ENCODE measurements at places on chromosomes 3 and 15. TPM values are rescaled to one million over a fixed set of nuclear protein-coding genes. Genes with fewer than 3 reads are reported as not detected.

The TAMM41 gene
- 9.5 TPM for total RNA-seq

The CD96 gene
- total RNA-seq, result not detected

The HERC2 gene
- total RNA-seq, result 38.3 TPM

The EPHA3 gene
- total RNA-seq, result 0.14 TPM

The SCN11A gene
- total RNA-seq, result under 0.01 TPM

The LRRIQ4 gene
- not detected for total RNA-seq

The ALDH1A2 gene
- 0.85 TPM for total RNA-seq

The NR1I2 gene
- under 0.01 TPM for total RNA-seq

The SLCO2A1 gene
- under 0.01 TPM for total RNA-seq

The IQCF5 gene
- total RNA-seq, result not detected

The CFAP100 gene
- not detected for total RNA-seq

The WDR72 gene
- 0.07 TPM for total RNA-seq

The SPTSSB gene
- 0.64 TPM for total RNA-seq

The FGF7 gene
- total RNA-seq, result 0.07 TPM

The NPAP1 gene
- total RNA-seq, result under 0.01 TPM

The C3orf33 gene
- total RNA-seq, result 1.9 TPM

The TRAT1 gene
- total RNA-seq, result not detected

The SETD5 gene
- total RNA-seq, result 57.8 TPM

The ZBTB20 gene
- total RNA-seq, result 7.1 TPM

The SNRPA1 gene
- 37.3 TPM for total RNA-seq

The DUOXA2 gene
- total RNA-seq, result not detected

The ACVR2B gene
- 7.5 TPM for total RNA-seq

The BNC1 gene
- 61.2 TPM for total RNA-seq

The ZNF106 gene
- 53.2 TPM for total RNA-seq

The RNF13 gene
- total RNA-seq, result 118 TPM

The EFCC1 gene
- not detected for total RNA-seq

The DPPA2 gene
- not detected for total RNA-seq

The USF3 gene
- 5.5 TPM for total RNA-seq

The MFGE8 gene
- 23.2 TPM for total RNA-seq

The PPP1R14D gene
- total RNA-seq, result not detected

The CKMT1B gene
- 69.5 TPM for total RNA-seq

The TGM5 gene
- 1.5 TPM for total RNA-seq

The CNTN4 gene
- not detected for total RNA-seq

The ZNF619 gene
- 8.9 TPM for total RNA-seq

The DAZL gene
- not detected for total RNA-seq

The CASR gene
- total RNA-seq, result not detected

The TEX55 gene
- total RNA-seq, result not detected

The CCR9 gene
- total RNA-seq, result not detected

The FLNB gene
- 557 TPM for total RNA-seq

The NAALADL2 gene
- 0.34 TPM for total RNA-seq

The JAGN1 gene
- total RNA-seq, result 22.2 TPM

The MAP1A gene
- under 0.01 TPM for total RNA-seq

The PPARG gene
- total RNA-seq, result 18.7 TPM

The SCN5A gene
- total RNA-seq, result not detected

The RPS27L gene
- total RNA-seq, result 122 TPM

The U2SURP gene
- total RNA-seq, result 56.4 TPM

The AADAC gene
- not detected for total RNA-seq
